ENCODE measurements at places on chromosomes 12 and 14.

- no peak overlapping the region for H3K27ac ChIP-seq
- peaks cover 9% of the 10 kb centered on the region for H3K27me3 ChIP-seq
- H3K36me3 ChIP-seq = no peaks in the 10 kb centered on the region
- no peak overlapping the region for H3K4me3 ChIP-seq
- DNase-seq = no peak
- peaks cover 9% of the 10 kb centered on the region for H3K4me1 ChIP-seq
These were observed 37.7 kb downstream of the LRRC74A start for GRCh38 chr14:76863724-76864407.

DNA sequence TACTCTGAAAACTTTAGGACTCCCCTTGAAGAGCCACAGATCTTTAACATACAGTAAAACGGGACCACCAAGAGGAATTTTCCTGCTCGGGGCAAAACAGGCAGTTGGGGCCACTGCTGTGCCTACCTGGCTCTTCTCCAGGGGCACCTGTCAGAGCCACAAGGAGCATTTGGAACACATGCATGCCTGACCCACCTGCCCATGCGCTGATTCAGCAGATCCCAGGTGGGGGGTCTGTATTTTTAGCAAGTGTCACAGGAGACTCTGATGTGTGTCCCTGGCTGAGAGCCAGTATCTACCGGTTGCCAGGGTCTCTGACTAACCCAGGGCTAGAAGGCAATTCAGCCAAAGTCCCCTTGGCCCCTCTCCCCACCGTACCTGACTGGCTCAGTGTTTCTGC lies 6.5 kb downstream of the CTDSP2 start:
- H3K27me3 ChIP-seq = no peaks in the 10 kb centered on the region
- H3K4me1 ChIP-seq = peaks cover 97% of the 10 kb centered on the region
- no peak overlapping the region for H3K4me3 ChIP-seq
- H3K27ac ChIP-seq = peak overlapping the region; percentile 27
- no peak for DNase-seq

DNA sequence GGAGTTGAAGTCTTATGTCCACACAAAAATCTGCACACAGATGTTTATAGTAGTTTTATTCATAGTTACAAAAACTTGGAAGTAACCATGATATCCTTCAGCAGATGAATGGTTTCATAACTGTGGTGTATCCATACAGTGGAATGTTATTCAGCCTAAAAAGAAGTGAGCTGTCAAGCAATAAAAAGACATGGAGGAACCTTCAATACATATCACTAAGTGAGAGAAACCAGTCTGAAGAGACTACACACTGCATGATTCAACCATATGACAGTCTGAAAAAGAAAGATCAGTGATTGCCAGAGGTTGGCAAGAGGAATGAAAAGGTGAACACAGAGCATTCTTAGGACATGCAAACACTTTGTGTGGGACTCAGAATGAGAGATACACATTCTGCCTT lies 18.6 kb upstream of the IFNG start:
- H3K4me1 ChIP-seq = no peaks in the 10 kb centered on the region
- no peak overlapping the region for H3K4me3 ChIP-seq
- H3K36me3 ChIP-seq = no peaks in the 10 kb centered on the region
- no peak for DNase-seq

DNA sequence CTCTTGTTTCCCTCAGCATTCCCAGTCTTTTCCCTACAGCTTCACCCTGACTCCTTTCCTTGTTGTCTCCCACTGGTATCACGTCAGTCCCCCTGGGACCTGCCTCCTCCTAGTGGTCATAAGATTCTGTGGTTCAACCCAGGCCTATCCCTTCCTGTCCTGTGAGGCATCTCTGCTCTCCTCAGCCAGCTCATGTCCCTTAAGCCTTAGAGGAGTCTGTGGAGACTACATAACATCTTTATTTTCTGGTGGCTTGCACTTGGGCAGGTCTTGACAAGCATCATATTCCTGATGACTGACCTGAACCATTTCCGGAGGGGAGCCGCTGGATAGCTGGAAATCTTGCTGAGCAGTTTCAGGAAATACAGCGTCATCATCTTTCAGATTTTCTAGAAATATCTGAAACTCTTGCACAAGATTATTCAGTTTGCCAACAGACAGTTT lies 688 bp downstream of the C12orf71 start:
- H3K27ac ChIP-seq = no peak overlapping the region
- no peak for DNase-seq
- H3K4me1 ChIP-seq = peaks cover 15% of the 10 kb centered on the region
- no peak overlapping the region for H3K4me3 ChIP-seq
- no peaks in the 10 kb centered on the region for H3K36me3 ChIP-seq

DNA sequence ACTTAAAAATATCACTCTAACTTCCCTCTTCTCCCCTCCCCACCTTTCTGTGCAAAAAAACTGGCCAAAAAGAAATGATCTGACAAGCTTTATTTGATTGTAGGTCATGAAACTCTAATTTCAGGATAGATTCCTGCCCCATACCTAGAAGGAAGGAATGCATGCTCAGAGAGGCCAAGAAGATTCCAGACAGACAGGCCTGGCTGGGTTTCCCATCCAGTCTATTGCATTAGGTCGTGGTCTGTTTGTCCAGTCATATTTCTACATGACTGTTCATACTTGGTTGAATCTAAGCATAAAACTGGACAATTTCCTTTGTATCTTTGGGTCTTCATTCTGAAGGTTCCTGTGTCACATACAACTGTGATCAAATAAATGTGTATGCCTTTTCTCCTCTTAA lies 20.0 kb upstream of the SLC15A5 start:
- H3K4me3 ChIP-seq = no peak overlapping the region
- no peaks in the 10 kb centered on the region for H3K36me3 ChIP-seq
- H3K4me1 ChIP-seq = no peaks in the 10 kb centered on the region
- H3K27me3 ChIP-seq = no peaks in the 10 kb centered on the region
- DNase-seq = no peak

DNA sequence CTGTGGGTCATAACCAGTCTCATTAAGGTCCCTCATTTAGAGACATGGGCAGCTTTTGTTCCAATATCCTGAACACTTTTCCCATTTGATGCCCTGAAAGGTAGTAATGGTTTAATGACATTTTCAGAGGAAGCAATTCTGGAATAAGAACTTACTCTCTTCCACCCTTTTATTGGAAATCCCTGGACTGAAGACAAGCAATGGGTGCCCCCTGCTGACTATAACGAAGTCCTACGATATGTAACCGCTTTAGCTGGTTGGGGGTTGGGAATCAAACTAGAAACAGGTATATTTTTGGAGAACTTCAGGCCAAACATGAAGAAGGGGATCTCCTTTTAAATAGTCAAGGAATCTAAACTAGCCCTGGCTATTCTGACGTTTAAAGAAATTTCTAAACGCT lies 20.5 kb downstream of the SARNP start:
- no peaks in the 10 kb centered on the region for H3K4me1 ChIP-seq
- H3K36me3 ChIP-seq = peaks cover 88% of the 10 kb centered on the region
- no peak overlapping the region for H3K27ac ChIP-seq
- H3K27me3 ChIP-seq = no peaks in the 10 kb centered on the region

DNA sequence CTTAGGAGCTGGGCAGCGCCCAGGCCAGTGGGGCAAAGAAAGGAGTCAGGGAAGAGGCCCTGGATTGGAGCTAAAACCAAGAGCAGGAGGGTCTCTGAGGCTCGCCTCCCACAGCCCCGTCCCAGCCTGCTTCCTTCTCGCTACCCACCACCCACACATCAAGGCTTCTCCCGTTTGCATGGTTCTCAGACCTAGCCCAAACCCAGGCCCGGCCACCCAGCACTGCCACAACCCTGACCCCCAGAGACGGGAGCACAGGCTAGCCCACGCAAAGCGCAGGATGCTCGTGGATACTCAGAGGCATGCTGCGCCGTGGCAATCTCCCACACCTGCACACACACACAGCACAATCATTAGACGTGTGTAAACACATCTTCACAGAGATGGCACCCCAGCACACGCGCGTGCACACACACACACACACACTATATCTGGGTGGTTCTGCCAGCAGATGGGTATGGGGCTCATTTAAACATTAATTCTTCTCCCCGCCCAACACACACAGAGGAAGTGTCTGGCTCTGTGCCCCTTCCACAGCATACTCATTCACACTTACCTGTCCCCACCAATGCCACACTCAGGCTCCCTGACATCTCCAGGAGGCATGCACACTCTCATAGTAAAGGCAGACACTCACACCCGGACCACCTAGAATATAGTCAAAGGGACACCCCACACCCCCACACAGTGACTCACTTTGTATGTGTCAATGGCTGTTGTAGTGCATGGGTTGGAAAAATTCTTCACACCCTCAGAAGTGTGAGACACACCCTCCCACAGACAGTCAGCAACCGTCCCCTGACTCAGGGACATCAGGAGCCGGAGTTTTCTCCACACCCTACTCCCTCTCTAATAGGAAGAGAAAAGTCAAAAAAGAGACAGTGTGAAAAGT lies 1.1 kb downstream of the CARMIL3 start:
- H3K27me3 ChIP-seq = no peaks in the 10 kb centered on the region
- H3K36me3 ChIP-seq = no peaks in the 10 kb centered on the region
- peak; percentile 51 for DNase-seq
- no peak overlapping the region for H3K27ac ChIP-seq
- peak overlapping the region; percentile 57 for H3K4me3 ChIP-seq

DNA sequence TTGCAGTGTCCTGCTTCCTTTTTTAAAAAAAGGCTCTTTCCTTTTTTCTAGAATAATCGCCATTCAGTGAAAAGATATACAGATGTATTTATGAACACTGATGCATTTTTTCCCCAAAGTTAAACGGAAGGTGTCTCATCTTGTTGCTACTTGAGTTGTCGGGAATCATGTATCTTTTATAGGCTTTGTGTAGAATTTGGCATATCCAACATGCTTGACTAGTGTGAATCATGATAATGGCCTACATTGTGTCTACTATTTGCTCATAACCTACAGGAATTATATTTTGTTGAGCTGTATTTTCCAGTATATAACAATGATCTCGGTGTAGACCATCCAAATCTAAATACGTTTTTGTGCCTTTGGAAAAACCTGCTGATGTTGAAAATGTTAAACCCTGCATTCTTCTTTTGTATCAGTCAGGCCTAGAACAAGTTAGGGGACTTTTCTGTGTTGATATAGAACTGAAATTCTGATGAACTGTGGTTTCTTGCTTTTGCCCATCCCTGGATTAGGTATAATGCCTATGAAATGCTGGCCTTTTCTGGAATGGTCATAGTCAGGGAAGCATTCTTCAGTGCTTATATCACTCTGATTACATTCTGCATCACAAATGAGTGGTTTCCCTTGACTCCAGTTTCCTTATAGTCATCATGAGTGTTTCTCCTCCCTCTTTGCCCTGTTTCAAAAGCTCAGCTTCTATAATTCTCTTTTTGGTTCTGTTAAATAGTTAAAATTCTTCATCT lies 10.8 kb downstream of the BMAL2 start:
- no peak for DNase-seq
- no peaks in the 10 kb centered on the region for H3K27me3 ChIP-seq
- no peaks in the 10 kb centered on the region for H3K36me3 ChIP-seq
- no peaks in the 10 kb centered on the region for H3K4me1 ChIP-seq

GRCh38 chr12:113812411-113813228 lies 153.5 kb downstream of the RBM19 start:
- no peak overlapping the region for H3K27ac ChIP-seq
- no peaks in the 10 kb centered on the region for H3K27me3 ChIP-seq

DNA sequence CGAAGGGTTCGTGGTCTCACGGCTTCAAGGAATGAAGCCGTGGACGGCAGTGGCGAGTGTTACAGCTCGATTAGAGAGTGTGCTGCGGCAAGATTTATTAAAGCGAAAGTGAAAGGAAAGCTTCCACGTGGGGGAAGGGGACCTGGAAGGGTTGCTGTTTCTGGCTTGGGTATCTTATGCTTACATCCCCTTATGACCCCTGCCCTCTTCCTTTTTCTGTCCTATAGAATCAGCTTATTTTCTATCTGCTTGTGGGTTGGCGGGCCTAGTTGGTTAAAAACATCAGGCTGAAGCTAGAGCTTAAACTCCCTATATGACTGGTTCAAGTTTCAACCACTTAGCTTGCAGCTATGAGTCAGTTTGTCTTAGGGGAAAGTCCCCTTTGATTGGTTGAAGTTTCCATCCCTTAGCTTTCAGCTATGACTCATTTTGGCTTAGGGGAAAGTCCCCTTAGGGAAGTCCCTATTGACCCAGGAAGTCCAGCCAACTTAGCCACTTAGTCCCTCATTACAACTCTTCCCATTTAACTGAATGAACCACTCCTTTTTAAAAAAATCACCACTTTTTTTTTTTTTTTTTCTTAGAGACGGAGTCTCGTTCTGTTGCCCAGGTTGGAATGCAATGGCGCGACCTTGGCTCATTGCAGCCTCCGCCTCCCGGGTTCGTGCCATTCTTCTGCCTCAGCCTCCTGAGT lies 1494.7 kb upstream of the TMEM132C start:
- H3K27ac ChIP-seq = no peak overlapping the region
- no peaks in the 10 kb centered on the region for H3K36me3 ChIP-seq
- H3K4me3 ChIP-seq = no peak overlapping the region

GRCh38 chr12:118459110-118459509 lies 82.8 kb downstream of the SUDS3 start:
- no peak for DNase-seq
- no peak overlapping the region for H3K4me3 ChIP-seq
- no peaks in the 10 kb centered on the region for H3K4me1 ChIP-seq
- H3K36me3 ChIP-seq = no peaks in the 10 kb centered on the region
- H3K27me3 ChIP-seq = no peaks in the 10 kb centered on the region
- no peak overlapping the region for H3K27ac ChIP-seq

- H3K36me3 ChIP-seq = no peaks in the 10 kb centered on the region
- H3K27ac ChIP-seq = no peak overlapping the region
- no peak for DNase-seq
These were observed 816.8 kb downstream of the NRXN3 start for GRCh38 chr14:78986989-78987388.

GRCh38 chr12:57461917-57462250 lies 2.3 kb downstream of the GLI1 start:
- peak overlapping the region; percentile 75 for H3K4me3 ChIP-seq
- no peaks in the 10 kb centered on the region for H3K27me3 ChIP-seq
- H3K27ac ChIP-seq = peak overlapping the region; percentile 70
- H3K36me3 ChIP-seq = no peaks in the 10 kb centered on the region
- DNase-seq = no peak

- no peak for DNase-seq
These were observed 25.5 kb upstream of the KCNJ8 start for GRCh38 chr12:21800011-21800410.

GRCh38 chr14:81839056-81839455 lies 305.4 kb upstream of the SEL1L start:
- H3K27ac ChIP-seq = no peak overlapping the region
- H3K36me3 ChIP-seq = no peaks in the 10 kb centered on the region
- no peaks in the 10 kb centered on the region for H3K4me1 ChIP-seq
- no peak for DNase-seq
- no peak overlapping the region for H3K4me3 ChIP-seq

GRCh38 chr12:124625867-124626675 lies 58.7 kb upstream of the NCOR2 start:
- peak; percentile 93 for DNase-seq
- no peaks in the 10 kb centered on the region for H3K36me3 ChIP-seq
- H3K4me3 ChIP-seq = no peak overlapping the region
- H3K4me1 ChIP-seq = peaks cover 39% of the 10 kb centered on the region

Measured in suprapubic skin (tissue), 4 donors.